ENCODE measurements at places on chromosomes 3 and 15.

- DNase-seq = no peak
Measured at GRCh38 chr3:10284496-10284895, 8.3 kb downstream of the GHRL start.

GRCh38 chr15:78927077-78927790 lies 17.6 kb downstream of the CTSH start:
- DNase-seq = no peak

GRCh38 chr15:65916664-65917406 lies 47.5 kb downstream of the RAB11A start:
- DNase-seq = no peak

DNA sequence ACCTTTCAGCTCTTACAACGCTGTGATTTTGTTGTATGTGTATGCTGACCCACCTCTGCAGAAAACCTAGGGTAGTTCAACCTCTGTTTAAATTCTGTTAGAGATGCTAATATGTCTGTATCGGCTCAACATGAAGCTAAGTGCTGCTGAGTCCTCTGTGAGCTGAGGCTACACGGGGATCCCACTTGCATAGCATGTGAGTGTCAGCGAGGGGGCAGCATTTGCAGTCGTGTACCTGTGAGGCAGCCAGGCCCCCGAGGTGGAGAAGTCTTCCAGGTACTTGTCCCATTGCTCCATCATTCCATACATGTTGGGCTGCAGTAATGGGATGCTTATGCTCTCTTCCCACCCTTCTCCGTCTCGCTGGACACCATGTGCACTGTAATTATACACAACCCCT lies 3.7 kb downstream of the MKRN2OS start:
- no peak for DNase-seq

DNA sequence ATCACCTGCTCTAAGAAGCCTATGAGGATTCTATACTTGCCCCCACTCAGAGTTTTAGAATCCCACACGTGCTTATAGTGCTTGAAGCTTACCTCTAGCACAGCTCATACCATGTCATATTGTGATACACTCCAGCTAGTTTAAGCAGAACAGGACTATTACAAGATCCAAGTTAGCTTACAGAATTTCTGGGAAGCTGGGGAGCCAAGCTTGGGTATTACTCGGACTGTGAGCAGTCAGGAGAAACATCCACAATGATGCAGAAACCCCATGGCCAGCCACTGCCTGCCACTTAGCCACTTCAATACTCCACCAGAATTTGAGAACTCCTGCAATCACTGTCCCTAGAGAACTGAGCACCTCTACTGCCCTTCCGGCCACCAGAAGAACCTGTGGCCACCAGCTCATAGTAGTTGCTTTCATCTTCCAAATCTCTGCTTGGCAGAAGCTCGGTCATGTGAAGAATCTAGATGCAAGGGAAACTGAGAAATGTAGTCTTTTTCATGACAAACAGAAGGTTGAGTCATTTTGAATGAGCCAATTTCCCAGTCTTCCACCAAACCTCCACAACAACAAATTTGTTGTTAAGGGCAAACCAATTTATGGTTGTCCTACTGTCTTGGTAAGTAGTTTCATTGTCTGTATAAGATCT lies 27.7 kb upstream of the SSR3 start:
- DNase-seq = no peak

GRCh38 chr3:197552198-197552597 lies 3.6 kb downstream of the BDH1 start:
- no peak for DNase-seq

- no peak for DNase-seq
Measured at GRCh38 chr3:36215241-36215640, 165.1 kb upstream of the STAC start.

GRCh38 chr15:59168536-59168935 lies 38.1 kb upstream of the LDHAL6B start:
- DNase-seq = no peak

GRCh38 chr3:73511571-73512525 lies 112.9 kb downstream of the PDZRN3 start:
- no peak for DNase-seq

GRCh38 chr3:13462125-13462629 lies 17.9 kb upstream of the HDAC11 start:
- no peak for DNase-seq

GRCh38 chr3:155217591-155217990 lies 75.9 kb downstream of the STRIT1 start:
- DNase-seq = no peak

- no peak for DNase-seq
Measured at GRCh38 chr3:21641959-21642358, 109.1 kb downstream of the ZNF385D start.

DNA sequence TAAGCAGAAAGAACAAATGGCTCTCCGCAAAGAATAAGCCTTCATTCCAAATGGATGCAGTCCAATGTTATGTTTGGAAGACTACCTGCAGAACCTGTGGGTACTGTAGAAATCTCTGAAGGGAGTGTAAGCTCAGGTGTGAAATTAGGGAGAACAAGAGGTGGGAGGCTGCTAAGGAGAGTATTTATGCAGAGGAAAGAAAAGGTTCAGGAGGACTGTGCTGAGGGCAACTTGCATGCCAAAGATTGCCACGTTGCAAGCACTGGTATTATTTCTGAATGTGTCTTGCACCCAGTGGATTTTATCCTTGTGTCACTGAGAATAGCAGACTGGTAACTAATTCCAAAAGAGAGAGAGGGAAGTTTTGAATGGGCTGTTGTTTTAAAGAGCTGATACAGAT lies 144.1 kb downstream of the ITPR1 start:
- no peak for DNase-seq

- no peak for DNase-seq
Measured at GRCh38 chr15:74725845-74726773, 781 bp upstream of the CYP1A1 start.

- no peak for DNase-seq
Measured at GRCh38 chr3:16329826-16330129, 64.8 kb downstream of the OXNAD1 start.

DNA sequence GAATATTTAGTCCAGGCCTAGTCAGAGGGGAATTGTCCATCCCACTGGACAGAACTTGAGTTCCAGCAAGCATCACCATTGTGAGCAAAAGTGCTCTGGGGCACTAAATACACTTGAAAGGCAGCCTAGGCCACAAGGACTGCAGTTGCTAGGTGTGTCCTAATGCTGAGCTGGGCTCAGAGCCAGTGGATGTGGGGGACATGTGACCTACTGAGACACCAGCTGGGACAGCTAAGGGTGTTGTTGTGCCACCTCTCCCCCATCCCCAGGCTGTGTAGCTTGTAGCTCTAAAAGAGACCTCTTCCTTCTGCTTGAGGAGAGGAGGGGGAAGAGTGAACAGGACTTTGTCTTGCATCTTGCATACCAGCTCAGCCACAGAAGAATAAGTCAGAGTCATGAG lies 120.9 kb downstream of the DTWD1 start:
- no peak for DNase-seq

DNA sequence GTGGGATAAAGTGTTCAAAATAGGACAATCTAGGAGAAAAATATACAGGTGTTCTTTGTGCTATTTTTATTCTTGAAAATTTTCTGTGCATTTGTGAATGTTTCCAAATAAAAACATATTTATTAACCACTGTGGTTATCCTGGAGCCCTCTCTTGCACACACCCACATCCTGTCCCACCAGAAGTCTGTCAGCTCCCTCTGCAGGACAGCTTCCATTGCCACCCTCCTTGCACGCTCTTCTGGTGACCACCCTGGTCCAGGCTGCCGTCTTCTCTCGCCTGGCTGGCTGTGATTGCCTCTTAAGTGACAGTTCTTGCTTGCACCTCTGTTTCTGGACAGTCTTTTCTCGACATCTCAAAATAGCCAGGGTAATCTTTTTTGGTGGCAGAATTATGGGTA lies 394.0 kb downstream of the LRTM1 start:
- no peak for DNase-seq

DNA sequence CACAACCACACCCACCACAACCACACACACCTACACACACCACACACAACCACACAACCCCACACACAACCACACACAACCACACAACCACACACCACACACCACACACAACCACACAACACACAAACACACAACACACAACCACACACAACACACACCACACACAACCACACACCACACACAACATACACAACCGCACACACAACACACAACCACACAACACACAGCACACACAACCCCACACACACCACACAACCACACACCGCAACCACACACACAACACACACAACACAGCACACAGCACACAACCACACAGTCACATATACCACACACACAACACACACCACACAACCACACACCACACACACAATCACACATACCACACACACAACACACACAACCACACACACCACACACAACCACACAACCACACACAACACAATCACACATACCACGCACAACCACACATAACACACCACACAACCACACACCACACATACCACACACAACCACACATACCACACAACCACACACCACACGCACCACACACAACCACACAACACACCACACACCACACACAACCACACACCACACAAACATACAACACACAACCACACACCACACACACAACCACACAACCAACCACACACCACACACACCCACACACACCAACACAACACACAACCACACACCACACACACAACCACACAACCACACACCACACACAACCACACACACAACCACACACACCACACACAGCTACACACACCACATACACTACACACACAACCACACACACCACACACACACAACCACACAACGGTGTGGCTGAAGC lies 23.7 kb downstream of the CPN2 start:
- DNase-seq = no peak

- no peak for DNase-seq
Measured at GRCh38 chr3:114454551-114455251, 160.9 kb downstream of the TIGIT start.

GRCh38 chr3:128709038-128709437 lies 16.9 kb upstream of the RAB7A start:
- no peak for DNase-seq

GRCh38 chr3:13700889-13701288 lies 152.0 kb downstream of the FBLN2 start:
- peak; percentile 39 for DNase-seq

- DNase-seq = no peak
Measured at GRCh38 chr3:48694610-48695392, 9.1 kb upstream of the NCKIPSD start.

- DNase-seq = no peak
Measured at GRCh38 chr3:192352142-192352541, 375.2 kb downstream of the FGF12 start.

DNA sequence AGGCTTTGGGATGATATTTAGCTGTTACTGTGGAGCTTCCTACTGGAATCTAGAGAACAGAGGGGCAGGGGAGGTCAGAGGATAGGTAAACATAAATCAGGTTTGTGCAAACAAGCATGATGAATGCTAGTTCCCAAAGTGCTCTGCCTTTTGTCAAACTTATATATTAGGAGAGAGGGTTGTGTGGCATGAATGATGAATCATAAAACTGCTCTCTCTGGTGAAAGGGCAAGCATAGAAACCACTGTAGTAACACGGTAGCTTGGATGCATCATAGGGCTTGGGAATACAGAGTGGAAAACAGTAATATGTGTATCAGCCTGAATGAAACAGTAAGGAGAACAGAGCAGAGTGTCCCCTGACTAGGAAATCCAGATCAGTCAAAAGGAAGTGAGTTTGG lies 486.7 kb downstream of the IL5RA start:
- DNase-seq = no peak

DNA sequence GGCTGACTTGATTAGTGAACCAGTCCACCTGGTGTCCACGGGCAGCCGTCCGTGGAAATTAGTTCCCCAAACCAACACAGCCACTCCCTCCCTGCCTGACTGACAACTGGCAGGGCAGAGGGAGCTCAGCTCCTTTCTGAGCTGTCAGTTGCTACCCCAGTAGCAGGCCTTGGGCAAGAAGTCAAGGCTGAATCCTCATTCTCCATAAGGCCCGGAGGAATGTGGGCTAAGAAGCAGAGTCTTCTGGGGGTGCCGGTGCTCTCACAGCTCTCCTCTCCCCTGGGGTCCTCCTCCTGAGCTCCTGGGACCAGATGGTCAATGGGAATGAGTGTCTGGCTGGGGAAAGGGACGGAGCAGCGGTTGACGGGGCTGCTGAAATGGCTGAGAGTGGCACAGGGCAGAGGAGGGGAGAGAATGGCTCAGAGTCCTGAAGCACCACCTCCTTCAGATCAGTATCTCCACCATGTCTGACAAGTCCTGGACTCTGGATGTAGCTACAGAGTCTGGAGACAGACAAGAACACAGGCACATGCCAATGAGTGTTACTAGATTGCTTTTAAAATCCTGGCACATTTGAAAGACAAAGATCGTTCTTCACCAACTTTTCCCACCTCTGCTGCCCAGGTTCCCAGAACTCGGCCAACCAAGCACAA lies 16.9 kb downstream of the AMOTL2 start:
- DNase-seq = peak; percentile 49

DNA sequence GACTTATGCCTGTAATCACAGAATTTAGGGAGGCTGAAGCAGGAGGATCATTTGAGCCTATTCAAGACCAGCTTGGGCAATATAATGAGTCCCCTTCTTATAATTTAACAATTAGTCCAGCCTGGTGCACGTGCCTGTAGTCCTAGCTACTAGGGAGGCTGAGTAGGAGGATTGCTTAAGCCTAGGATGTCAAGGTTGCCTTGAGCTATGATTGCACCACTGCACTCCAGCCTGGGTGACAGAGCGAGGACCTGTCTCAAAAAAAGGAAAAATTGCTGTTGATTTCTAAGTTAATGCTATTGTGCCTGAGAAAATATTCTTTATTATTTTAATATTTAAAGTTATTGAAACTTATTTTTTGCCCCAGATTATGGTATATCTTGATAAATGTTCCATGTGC lies 159.0 kb downstream of the NLGN1 start:
- no peak for DNase-seq

DNA sequence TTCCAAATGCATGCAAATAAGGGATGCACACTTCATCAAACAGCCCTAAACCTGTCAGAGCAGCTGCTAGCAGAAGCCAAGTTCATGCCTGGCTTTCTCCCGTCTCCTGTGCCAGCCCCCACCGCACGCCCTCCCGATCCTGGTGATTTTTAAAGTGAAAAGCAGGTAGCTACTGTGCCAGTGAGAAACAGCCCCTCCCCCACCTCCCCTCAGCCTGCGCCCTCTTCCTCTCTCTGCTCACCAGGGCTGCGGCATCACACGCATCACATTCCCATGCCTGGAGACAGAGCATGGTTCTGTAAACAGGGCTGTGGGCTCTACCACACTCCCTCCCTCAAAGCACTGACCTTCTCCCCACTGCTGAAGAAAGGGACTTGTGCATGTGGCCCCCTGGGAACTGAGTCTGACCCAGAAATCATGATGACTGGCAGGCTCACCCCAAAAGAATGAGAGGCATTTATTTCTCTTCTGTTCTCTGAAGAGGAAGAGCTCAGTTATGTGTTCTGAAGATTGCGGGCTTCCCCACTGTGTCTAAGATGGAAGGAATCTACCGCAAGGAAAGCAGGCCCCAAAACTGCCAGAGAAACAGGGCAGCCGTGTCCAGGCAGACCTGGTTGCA lies 14.5 kb upstream of the SLC6A1 start:
- DNase-seq = no peak

DNA sequence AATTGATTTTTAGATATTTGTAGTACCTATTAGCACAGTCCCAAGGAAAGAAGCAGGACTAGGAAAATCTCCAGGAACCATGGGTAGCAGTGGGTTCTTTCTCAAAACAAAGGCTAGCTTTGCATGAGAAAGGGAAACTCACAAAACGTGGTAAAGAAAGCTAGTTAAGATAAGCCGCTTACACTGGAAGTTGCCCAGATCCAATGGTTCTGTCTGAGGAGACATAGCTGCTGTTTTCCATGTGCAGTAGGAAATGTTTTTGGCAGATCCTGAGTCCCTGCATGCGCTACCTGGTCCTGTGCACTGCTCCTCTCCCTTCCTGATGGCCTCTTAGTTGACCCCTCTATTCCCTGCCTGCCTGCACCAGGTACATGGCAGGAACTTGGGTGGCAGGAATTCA lies 60.4 kb downstream of the TFG start:
- DNase-seq = no peak
